Substantia nigra (tissue), 51 donors: ENCODE measurements at places on chromosomes 3 and 15.

GRCh38 chr15:76885212-76885611 is 19.9 kb downstream of the SCAPER start:
- DNase-seq = no peak

DNA sequence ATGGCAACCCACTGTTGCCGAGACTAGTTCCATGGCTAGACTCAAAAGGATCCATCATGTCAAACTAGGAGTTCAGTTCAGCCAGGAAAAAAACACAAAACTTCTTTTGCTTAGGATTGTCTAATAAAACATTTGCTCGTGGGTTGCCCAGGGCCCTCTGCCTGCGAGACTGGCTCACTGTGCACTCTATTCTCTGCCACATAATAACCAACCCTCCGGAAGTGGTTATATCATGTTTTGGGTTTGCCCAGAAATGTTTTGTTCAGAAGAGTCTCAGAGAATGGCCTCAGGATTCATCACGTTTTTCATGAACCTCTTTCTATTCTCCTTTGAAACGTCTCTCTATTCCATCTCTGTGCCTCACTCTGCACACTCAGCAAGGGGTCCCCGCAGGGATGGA is 216.1 kb downstream of the SV2B start:
- DNase-seq = no peak

GRCh38 chr3:190531406-190531805 is 17.5 kb downstream of the IL1RAP start:
- no peak for DNase-seq

DNA sequence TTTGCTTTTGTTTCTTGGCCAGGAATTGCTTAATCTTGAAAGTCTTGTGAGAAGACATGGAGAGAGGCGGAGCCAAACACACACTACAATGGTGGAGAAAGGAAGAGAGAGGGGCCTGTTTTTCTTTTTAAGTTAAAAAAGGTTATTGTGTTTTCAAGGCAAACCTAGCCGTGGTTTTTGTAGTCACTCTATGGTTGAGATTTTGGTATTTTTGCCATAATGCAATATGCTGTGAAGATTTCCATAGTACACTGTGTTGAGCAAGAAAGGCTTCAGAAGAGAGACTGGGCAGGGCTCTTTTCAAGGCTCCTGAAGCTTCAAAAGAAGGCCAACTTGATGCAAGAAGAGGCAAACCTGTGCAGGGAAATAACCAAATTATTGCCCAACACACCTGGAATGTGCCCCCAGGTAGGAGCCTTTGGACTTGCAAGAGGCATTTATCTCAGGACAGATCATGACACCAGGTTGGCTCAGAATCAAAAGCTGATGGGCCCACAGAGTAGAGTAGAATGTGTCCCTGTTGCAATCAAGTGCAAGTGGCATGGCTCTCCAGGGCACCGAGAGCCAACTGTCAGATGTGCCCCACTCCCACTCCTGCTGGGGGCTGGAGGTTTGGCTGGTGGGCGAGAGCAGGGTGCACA is 22.1 kb downstream of the AMOTL2 start:
- DNase-seq = no peak

GRCh38 chr3:136932523-136932922 is 25.3 kb upstream of the IL20RB start:
- no peak for DNase-seq

DNA sequence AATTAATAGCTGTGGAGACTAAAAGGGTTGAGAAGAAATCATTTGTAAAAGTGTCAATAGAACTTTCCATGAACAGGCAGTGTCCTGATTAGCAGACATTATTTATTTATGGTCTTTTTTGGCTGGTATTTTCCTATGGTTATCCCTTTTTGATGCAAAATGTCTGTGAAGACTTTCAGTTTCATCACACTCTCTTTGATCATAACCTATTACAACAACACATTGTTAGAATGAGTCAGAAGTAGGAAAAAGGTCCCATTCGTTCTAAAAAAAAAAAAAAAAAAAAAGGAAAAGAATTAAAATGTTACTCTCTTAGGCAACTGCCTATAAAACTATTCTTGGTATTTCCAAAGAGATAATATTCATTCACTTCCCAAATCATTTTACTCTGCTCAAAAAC is 62.1 kb downstream of the SLC49A4 start:
- DNase-seq = no peak

DNA sequence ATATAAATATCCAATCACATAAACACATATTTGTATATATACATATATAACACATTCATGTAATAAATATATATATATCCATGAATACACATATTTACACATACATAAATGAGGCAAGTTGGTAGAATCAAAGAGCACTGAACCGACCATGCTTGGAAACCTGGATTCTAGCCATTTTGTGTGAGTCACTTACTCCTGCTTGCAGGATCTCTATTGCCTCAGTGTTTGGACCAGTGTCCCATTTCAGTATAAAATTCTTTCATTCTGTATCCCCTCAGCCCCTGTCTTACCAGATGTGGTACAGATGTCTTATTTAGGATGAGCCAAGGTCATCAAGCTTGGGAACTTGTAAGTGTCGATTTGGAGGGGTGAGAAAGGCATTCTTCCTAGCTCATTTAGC is 391.4 kb upstream of the FRG2C start:
- DNase-seq = no peak

GRCh38 chr3:171255236-171255806 is 204.9 kb downstream of the TNIK start:
- DNase-seq = no peak

- DNase-seq = no peak
These were observed 61.9 kb upstream of the CBLB start for GRCh38 chr3:105930733-105931132.

DNA sequence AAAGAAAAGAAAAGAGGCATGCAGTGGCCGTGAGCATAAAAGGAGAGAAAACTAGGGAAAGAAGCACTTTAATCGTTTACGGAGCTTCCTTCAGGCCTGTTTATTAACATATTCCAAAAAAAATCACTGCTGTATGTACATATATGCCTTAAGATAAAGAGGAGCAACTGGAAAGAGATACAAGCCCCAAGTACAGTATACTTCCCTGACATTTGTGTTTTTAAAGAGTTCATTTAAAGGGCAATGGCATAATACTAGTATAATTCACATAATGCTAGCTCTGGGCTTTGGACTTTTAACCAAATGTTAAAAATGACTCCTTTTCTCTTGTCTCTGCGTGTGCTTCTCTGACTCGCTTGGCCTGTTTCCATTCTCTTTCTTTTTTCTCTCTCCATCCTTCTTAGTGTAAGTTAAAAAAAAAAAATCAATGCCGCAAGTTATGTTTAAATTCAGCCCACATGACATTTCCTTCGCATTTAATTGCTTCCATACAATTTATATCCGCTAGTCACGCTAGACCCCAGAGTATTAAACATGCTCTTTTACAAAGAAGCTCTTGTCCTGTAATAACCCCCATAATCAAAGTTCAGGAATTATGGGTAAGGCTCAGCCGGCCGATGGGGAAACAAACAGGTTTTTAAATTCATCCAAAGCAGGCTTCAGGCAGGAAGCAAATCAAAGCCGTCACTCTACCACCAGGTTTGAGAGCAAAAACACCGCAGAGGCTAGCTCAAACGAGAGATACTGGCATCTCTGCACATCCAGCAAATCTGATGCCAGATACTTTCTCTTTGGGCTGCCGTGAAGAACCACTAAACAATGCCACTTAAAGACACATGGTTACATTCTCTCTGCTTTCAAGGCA is 19.4 kb downstream of the WWTR1 start:
- DNase-seq = no peak

DNA sequence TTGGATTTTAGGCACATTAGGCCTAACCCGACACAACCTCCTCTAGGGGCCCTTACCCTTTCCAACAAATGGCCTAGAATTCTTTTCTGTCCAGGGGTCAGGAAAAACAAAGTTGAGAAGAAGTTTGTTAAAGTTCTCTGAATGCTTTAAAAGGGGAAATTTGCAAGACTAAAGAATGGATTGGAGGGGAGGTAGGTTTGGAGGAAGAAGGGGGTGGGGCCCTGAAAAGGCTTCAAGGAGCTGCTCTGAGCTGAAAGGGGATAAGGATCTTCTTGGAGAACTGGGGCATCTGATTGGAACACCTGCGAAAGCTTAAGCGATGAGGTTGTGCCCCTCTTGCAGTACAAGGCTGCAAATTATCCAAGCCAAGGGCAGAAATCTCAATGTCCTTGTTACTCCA is 3.9 kb upstream of the SENP2 start:
- DNase-seq = no peak

GRCh38 chr15:60350108-60350507 is 47.7 kb downstream of the ANXA2 start:
- no peak for DNase-seq

DNA sequence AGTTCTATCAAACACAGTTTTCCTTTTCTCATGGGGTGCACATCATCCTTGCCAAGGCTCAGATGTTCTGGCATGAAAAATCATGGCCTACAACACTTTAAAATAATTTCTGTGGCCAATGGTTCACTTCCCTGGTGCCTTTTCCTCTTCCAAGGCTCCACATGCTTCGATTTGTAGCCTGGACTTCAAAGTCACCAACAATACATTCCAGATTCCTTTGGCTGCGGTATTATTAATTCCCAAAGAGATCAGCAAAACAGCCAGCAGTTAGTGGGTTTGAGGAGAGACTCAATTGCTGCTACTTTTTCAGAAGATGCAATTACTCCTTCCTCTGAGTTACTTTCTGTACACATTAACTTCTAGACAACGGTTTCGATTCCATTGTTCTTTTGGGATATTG is 80.3 kb upstream of the CCDC80 start:
- no peak for DNase-seq

- DNase-seq = no peak
These were observed 110.6 kb downstream of the ETFA start for GRCh38 chr15:76200641-76201105.

GRCh38 chr3:31008994-31009393 is 114.5 kb upstream of the GADL1 start:
- DNase-seq = no peak

- no peak for DNase-seq
These were observed 34.0 kb upstream of the RPP14 start for GRCh38 chr3:58271901-58272501.

DNA sequence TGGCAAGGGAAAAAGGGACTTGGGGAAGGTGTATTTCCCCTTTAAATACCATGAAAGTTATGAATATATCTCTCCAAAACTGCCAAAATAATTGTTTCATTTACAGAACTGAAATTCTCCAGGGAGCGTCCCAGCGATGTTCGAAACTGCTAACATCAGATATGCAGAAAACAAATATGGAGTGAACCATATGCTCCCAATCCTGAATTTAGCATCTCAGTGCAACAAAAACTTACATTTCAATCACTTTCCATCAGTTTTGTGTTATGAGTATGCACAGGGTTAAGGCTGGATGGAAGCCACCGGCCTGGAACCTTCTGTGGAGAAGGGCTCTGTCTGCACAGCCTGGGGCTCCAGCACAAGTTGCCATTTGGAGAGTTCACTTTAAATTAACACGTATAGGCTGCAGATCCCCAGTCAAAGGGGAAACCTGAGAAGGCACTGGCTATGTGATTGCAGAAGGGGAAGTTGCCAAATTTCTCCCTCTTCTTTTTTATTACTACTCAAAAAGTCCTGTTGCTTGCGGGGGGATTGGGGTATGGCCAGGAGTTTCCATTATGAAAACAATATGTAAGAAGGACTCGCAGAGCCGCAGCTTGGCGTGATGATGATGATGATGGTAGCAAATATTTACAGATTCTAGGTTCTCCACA is 56.9 kb upstream of the FOXP1 start:
- DNase-seq = no peak

DNA sequence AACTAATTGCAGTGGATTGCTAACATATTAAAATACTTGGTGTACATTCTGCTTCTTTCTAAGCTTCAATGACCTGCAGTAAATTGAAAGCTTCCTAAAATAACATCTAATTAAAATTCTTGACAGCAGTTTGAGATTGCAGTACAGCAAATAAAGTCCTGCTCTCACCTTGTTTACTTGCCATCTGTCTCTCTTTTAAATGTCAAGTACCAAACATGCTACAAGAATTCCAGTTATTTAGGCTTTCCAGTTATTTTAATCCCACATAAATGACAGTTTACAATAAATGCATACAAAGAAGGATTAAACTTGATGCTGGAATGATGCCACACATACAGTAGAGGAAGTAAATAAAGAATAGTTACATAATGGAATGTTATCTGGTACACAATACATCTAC is 33.2 kb downstream of the CBLB start:
- DNase-seq = no peak

GRCh38 chr3:129013491-129013891 is 12.4 kb downstream of the EFCC1 start:
- DNase-seq = no peak

DNA sequence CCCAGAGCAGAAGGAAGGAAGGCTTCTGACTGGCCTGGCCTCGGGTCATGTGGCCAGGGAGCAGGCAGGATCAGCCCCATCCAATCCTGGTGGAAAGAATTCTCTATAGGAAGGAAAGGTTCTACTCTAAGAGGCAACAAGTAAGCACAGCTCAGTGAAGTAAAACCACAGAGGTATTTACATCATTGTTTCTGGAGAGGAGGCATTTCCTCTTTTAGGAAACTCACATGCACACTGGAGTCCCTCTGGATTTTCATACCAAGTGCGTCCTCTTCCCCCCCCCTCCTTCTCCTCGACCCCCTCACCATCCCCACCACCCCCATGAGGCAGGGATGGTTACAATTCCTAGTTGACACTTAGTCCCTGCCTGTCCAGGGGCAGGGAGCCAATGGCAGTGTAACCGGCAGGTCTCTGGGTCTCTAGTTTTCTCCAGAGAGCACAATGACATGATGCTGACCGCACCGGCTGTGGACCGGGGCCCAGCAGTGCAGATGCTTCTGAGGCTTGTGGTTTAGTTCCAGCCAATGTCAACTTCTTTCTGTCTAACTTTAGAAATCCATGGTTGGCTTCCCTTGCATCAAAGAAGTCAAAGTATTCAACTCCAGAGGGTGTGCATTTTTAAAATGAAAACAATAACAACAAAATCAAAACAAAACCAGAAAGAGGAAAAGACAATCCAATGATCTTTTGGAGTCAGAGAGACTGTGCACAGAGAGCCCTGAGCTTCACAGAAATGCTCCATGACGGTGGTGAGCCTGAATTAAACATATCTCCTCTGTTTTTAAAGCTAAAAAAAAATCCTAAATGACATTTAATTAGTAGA is 230.3 kb upstream of the TLE3 start:
- DNase-seq = no peak

- DNase-seq = peak; percentile 76
These were observed at the start of gene EDC3 for GRCh38 chr15:74695597-74696397. EDC3 (minus strand) TSS chr15:74696024; CDS start chr15:74675124, 20,900 bp downstream.

- no peak for DNase-seq
These were observed 9.6 kb upstream of the CTDSPL start for GRCh38 chr3:37852097-37852496.

DNA sequence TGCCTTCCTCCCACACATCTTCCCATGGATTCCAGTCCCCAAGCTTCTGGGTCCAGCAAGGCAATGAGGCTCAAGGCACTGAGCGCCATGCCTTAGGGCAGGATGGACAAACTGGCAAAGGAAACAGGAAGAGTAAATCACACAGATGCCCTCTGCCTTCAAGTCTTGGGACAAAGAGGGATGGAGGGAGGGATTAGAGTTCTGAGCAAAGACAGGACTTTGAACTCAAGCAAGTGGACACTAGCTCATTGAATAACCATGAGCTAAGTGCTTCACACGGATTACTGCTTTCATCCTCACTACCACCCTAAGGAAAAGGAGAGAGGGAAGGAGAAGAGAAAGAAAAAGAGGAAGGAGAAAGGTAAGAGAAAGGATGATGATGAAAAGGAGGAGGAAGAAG is 7.6 kb upstream of the THBS1 start:
- no peak for DNase-seq
